ENCODE measurements at places on chromosomes 4 and X.

DNA sequence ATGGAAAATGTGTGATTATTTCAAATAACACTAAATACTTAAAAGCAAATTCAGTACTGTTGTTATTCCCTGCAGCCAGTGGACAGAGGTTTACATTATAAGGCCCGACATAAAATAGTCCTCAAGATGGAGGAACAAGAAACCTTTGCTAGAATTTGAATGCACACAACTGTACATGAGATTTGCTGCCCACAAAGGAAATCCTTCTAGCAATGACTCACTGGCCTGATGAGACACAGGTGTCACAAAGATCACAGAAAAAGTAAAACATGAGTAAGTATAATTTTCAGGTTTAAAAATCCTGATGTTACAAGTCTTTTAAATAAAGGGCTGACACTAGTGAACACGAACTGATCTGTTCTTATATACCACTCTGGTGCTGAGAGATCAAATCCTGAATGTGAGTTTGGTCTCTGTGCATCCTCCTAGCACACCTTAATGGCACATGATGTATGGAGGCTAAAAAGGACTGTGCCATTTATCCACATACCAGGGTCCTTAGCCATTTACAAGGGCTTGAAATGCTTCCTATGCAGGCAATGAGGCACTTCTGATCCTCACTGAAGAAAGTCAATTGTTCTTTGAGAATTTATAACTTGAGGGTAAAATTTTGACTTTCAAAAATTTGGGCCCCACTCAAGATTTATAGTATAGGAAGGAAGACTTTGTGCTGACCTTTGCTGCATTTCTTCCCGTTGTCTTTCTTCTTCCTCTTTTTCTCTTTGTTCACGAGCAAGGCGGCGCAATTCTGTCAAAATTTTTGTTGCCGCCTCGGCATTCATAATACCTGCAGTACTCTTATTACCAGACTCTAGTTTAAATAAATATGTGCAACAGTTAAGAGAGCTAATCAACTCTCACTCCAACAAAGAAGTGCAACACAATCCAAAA lies 23.0 kb downstream of the MAP7D3 start:
- DNase-seq: no peak

- no peak for DNase-seq
Observed at GRCh38 chr4:61427099-61427817, 227.1 kb downstream of the ADGRL3 start.

DNA sequence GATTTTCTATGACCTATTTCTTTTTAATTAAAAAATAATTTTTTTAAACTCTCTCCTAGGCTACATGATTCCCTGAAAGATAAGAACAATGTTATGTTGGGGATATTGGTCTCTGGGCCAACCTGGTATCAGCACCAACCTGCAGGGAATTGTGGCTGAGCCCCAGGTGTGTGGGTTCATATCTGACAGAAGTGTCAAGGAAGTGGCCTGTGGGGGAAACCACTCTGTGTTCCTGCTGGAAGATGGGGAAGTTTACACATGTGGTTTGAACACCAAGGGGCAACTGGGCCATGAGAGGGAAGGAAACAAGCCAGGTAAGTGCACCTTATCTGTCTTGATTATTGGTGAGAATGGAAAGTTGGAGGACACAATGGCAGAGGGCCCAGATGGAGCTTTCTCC lies 13.5 kb downstream of the HERC3 start:
- no peak for DNase-seq

DNA sequence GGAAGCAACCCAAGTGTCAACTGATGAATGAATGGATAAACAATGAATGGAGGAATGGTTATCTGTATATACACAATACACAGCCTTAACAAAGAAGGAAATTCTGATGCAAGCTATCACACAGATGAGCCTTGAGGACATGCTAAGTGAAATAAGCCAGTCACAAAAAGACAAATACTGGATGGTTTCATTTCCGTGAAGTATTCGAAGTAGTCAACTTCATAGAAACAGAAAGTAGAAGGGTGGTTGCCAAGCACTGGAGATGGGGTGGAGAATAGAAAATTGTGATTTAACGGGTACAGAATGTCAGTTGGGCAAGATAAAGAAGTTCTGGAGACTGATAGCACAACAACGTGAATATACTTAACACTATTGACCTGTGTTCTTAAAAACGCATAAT lies 28.2 kb downstream of the CENPU start:
- no peak for DNase-seq

- DNase-seq: no peak
Observed at GRCh38 chr4:180437601-180438000, 1805.6 kb upstream of the TENM3 start.

DNA sequence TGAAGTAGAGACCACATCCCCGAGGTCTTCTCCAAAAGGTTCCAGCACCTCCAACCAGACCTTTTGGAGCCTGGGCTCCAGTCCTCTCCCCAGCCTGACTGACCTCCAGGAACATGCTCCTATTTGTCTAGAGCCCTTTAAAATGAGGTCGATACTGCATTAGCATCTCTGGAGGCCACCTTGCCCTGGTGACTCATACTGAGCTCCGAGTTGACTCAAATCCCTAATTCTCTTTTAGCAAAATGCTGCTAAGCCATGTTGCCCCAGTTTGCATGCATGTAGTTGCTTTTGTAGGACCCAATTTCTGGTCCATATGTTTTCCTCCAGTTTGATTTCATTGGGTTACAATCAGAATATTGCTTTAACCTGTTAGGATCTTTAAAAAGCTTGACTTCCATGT lies 43.5 kb upstream of the CITED1 start:
- DNase-seq: no peak

DNA sequence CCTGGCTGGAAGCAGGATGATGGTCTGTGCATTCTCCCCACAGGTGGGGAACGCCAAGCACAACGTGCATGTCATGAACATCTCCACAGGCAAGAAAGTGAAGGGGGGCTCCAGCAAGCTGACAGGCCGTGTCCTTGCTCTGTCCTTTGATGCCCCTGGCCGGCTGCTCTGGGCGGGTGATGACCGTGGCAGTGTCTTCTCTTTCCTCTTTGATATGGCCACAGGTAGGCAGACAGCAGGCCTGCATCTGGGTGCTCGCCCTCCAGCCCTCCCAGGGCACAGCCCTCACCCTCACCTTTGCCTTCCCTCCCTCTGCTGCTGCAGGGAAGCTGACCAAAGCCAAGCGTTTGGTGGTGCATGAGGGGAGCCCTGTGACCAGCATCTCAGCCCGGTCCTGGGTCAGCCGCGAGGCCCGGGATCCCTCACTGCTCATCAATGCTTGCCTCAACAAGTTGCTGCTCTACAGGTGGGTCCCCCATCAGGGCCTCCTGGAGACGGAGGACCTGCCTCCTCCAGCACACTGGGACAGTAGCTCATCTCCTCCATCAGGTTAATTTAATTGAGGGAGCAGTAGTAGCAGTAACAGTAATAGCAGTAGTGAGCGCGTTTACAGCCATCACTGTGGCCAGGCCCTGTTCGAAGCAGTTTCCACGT lies 4.6 kb downstream of the WDR13 start:
- DNase-seq: no peak

DNA sequence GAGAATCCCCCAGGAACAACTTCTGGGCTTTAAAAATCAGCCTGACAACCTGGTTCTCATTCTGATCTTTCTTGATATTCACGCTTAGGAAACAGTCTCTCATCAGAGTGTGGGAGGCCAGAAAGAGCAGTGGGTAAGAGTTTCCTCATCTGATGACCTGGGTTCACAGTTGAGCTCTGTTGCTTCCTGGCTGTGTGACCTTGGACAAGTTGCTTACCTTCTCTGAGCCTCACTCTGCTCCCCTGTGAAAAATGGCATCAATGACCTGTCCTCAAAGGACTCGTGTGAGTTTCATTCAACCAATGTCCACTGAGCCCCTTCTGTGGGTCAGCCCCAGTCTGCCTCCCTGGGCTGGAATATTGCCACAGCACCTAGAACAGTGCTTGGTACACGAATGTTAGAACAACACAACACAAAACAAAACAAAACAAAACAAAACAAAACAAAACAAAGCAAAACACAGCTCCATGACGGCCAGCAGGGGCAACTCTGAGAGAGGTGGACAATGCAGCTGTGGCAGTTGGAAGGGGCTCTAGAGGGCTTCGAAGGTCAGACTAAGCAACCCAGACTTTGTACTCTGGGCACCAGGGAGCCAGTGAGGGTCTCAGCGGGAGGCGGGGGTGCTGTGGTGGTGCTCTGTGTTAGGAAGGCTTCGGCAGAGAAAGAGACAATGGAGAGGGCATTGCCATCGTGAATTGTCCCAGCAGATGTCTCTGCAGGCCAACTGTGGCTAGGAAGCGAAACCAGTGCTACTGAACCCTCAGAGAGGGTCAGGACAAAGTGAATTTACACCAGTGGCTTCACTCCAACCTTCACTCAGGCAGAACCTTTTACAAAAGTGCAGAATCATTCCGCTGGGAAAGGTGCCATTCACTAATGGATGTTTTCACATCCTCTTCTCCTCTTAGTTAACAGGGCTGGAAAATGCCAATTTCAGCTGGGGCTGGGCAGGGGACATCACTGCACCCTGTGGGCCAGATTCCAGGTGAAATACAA lies 14.3 kb upstream of the C4orf50 start:
- no peak for DNase-seq

GRCh38 chr4:73620115-73620792 lies at the start of gene RASSF6:
Gene RASSF6, minus strand, starts transcription at chr4:73620436. Its CDS starts 8,641 bp downstream, at chr4:73611795.
- no peak for DNase-seq

DNA sequence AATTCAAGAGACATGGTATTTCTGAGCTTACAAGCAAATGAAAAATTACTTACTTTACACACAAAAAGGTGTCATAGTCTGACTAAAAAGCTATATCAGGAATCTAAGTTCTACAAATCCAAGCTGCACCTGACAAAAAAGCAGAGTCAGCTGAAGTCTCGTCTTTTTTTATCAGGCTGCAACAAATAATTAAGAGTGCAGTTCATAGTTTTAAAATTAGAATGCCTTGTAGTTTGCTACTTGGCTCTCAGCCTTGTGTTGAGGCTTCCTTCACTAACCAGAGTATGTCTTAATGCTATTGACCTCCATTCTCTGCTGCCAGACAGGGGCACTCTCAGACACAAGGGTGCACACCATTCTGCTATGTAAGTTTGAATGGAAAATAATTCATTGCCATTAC lies 940.7 kb downstream of the PCDH7 start:
- no peak for DNase-seq

- no peak for DNase-seq
Observed at GRCh38 chr4:64882311-64883086, 473.2 kb upstream of the TECRL start.

- DNase-seq: no peak
Observed at GRCh38 chr4:146235654-146236177, 21.4 kb downstream of the REELD1 start.

DNA sequence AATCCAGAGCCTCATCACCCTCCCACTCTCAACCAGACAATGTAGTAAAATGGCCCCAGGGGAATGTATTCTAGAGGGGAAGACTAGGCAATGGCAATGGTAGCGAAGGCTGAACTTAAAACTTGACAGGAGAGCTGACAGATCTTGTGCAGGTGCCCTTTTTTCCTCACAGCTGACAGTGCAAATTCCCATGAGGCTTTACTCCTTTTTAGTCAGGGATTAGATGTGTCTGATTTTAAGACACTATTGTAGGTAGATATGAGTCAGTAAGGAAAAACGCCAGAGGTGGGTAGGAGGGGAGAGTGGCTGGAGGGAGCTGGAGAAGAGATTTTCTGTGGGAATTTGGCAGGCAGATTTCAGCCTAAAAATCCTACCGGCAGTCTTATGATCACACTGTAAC lies 10.7 kb downstream of the CAPN6 start:
- DNase-seq: no peak

- DNase-seq: no peak
Observed at GRCh38 chrX:120271218-120271617, 20.6 kb downstream of the ZBTB33 start.

- DNase-seq: no peak
Observed at GRCh38 chr4:108888769-108889168, 125.9 kb upstream of the ETNPPL start.

DNA sequence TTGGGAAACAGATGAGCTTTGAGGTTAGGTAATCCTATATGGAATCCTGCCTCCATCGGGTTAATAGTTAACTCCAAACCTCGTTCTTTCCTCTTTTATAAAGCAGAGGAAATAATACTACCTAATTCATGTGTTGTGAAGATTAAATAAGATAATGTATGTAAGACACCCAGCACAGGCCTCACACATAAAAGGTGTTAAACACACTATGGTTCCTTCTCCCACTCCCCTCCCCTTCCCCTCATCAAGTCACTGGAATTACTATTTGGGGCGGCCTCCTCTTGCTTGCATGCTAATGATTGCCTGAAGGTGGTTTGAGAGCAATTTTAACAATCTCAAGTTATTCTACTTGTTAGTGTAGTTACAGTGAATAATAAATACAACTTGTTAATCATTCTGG lies 404.4 kb upstream of the RASGEF1B start:
- DNase-seq: no peak

DNA sequence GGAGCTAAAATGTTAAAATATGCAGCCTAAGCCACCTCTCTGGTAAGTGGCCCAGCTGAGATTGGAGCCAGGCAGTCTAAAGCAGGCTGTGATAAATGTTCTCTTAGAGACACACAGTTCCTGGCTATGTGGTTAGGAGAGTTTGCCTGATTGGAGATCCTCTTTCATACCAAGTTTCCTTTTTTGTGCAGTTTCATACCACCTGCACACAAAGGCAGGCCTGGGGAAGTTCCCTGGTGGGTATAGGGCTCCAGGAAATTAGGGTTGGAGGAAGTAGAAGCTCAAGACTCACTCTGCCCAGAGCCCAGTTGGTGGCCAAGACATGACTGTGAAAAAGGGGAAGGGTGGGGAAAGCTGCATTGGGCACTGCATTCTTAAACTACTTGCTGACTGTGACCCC lies 16.9 kb downstream of the CYBB start:
- no peak for DNase-seq

DNA sequence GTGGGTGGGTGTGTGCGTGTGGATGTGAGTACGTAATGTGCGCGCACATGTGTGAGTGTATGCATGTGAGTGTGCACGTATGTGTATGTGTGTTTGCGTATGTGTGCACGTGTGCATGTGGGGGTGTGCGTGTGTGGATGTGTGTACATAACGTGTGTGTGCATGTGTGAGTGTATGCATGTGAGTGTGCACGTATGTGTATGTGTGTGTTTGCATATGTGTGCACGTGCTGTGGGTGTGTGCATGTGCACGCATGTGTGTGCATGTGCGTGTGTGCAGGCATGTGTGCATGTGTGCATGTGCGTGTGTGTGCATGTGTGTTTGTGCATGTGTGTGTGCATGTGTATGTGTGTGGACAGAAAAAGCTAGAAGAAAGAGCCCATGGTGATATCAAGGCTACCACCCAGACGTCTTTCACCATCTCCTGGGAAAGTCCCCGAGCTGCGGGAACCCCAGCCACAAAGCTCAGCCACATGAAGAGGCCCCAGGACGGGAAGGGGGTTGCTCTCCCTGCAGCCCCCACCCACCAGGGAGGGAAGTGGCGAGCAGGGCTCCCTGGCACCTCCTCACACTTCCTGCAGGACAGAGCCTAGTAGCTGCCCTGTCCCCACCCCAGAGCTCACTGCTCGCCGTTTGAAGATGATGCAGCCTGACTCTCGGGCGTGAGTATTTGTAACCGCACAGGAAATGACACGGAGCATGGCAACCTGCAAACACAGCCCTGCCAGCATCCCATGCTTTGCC lies 108.3 kb downstream of the DCTD start:
- DNase-seq: no peak

DNA sequence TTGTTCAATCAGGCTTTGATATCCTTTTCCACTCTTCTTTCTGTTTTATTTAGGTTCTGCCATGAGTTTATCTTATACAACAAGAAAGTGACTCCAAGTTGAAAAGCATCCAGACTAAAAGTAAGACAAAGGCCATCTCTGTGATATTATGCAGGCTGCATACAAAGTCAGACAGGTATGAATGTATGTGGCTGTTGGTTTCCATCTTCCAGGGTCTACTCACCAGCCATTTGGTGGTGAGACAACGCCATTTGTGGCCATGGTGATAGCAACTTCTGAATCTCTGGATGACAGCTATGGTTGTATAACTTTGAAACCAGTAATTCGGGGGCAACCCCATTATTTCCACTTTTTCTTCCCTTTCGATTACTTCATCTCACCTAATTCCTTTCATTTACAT lies 17.2 kb upstream of the MSL3 start:
- no peak for DNase-seq
